ENCODE measurements at places on chromosomes 5 and 9.

- no peak for DNase-seq
Observed at GRCh38 chr5:43421450-43422133, 9.4 kb upstream of the CCL28 start.

- DNase-seq = no peak
Observed at GRCh38 chr5:146137967-146138403, 32.6 kb upstream of the PLAC8L1 start.

DNA sequence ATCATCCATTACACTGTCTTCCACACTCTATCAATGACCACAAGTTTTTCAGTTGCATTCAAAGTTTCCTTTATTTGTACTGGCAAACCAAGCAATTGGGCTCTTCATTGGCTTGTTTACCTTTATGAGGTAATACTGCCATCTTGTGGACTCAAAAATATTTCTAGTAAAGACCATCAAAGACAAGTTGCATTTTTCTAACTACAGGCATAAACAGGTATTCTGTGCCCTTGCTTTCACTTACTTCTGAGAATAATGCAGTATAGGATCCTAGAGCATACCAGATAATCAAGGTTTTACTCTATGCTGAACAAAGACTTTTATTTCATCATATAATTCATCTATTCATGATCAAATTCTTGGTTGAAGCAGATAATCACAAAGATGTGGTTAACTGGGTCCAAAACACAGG, 173.7 kb upstream of the POU5F2 start:
- no peak for DNase-seq

GRCh38 chr5:102617191-102618187, 118.7 kb upstream of the SLCO6A1 start:
- DNase-seq = no peak

GRCh38 chr9:111106202-111106601, 67.9 kb upstream of the LPAR1 start:
- no peak for DNase-seq

GRCh38 chr5:135243556-135244285, 155.3 kb downstream of the MACROH2A1 start:
- no peak for DNase-seq

DNA sequence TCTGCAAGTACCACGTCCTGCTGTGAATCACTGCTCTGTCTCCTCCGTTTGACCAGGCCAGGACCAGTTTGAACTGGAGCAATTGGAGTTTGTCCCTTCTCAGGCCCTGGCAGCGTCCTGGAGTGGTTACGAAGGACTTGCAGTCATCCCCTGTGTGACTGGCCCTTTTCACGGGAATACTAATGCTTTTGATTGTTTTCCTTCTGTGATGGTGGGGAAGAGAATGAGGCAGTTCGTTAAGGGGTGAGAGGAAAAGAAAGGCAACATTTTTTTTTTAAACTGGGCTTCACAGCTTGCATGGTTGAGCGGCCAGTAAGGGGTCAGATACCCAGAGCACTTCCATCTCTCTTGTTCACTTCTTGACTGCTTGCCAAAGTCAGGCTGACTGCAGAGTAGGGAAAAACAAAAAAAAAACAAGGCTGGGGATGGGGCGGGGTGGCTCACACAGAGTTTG, 153.5 kb upstream of the STK32A start:
- no peak for DNase-seq

GRCh38 chr9:131239161-131239975, 36.9 kb downstream of the FAM78A start:
- DNase-seq = no peak

GRCh38 chr9:655875-656274, 185.6 kb upstream of the DMRT1 start:
- no peak for DNase-seq

DNA sequence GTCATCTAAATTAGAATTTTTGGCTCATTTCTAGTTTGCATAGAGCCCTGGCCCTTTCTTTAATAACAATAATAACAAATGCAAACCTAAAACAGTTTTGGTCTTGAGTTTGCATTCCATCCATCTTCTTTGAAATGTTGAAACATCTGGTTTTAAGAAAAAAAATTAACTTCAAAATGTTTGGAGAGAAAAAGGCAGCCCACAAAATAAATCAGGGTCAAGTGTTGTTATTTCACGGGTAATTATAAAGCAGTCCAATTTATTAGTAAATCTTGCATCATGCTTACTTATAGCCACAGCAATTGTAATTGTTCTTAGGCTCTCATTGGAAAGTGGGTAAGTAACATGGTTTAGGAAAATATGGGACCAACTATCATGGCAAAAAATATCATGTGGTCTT, 247.0 kb upstream of the MEF2C start:
- DNase-seq = no peak

DNA sequence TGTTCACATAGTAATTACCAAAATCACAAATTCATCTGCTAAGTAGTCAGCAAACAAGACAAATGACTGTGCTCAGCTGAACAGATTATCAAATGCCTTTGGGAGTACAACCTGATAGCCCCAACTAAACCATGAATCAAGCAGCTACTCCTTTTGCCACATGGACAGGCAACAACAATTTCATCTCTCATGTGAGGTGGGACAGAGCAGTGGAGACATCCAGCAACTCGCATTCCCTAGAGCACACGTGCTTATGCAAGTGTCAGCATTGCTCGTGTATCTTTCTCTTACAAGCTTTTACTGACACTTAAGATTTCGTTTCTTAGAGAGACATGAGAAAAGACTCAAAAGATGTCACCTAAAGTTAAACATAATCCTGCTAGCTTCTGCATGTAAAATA, 42.7 kb upstream of the PPP2R2B start:
- no peak for DNase-seq

DNA sequence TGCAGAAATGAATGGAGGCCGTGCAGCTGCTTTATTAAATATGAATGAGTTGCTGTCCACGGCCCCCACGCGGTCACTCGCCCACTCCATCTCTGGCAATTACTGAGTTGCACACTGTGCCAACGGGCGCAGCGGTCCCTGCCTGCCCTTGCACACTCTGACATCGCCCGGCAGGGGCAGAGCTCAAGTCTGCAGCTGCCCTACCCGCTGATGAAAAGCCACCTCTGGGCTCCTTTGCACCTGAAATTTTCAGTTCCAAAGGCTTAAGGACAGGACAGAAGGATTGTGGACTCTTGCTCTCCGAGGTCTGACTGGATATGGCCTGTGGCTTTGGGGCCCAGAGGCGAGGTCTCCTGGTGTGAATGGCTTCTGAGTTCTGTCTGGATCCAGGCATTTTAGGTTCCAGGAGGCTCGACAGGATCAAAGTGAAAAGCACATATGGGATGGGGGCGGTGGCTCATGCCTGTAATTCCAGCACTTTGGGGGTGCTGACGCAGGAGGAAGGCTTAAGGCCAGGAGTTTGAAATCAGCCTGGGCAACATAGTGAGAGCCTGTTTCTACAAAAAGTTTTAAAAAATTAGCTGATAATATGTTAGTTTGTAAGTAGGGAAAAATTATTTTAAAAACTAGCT, 201.8 kb downstream of the PAX5 start:
- DNase-seq = no peak

DNA sequence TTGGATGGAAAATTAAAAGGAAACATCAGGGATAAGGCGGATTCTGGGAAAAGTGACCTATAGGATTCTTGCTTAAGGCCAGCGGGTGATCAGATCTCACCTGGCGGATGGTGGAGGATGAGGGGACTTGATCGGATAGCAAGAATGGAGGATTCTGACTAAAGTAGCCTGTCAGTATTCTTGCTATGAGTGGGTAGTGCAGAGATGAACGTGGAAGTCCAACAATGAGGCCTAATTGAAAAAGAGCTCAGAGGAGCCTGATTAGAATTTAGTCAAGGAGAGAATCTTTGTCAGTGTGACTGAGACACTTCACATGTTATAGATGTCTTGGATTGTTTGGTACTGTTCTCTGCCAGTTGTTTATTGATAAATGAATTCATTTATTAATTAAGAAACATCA, 24.9 kb downstream of the CAST start:
- no peak for DNase-seq

DNA sequence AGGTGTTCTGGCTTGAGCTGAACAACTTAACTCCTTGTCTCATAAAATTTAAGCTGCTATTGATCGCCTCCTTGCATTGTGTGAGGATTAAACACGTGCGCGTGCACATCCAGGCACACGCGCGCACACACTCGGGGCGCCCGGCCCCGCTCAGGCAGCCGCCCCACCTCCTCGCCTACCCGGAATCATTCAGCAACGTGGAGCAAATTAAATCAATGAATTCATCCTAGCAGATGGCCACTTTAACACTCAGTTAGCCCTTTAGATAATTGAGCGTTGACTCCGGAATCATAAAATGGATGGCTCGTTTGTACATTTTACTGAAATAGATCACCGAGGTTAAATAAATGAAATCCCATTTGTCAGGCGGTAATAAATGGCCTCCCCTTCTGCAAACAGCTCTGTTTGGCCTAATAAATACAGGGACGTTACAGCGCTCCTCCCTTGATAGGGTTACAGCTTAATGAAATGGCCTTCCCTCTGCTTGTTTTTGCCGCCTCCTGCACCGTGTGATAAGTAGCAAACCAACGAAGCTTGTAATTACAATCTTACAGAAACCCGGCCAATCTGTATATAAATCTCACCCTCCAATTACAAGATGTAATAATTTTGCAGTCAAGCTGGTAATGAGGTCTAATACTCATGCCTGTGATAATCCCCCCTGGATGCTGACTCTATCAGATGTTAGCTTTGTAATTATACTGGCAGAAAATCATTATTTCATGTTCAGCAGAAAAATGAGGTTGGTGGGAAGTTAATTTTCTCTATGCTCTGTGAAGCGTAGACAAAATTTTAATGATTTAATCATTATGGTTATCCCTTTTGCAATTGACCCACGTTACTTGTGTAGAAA, 229.7 kb upstream of the IRX4 start:
- DNase-seq = no peak

- peak; percentile 61 for DNase-seq
Observed at GRCh38 chr9:113580041-113580953, 116.8 kb downstream of the RGS3 start.

DNA sequence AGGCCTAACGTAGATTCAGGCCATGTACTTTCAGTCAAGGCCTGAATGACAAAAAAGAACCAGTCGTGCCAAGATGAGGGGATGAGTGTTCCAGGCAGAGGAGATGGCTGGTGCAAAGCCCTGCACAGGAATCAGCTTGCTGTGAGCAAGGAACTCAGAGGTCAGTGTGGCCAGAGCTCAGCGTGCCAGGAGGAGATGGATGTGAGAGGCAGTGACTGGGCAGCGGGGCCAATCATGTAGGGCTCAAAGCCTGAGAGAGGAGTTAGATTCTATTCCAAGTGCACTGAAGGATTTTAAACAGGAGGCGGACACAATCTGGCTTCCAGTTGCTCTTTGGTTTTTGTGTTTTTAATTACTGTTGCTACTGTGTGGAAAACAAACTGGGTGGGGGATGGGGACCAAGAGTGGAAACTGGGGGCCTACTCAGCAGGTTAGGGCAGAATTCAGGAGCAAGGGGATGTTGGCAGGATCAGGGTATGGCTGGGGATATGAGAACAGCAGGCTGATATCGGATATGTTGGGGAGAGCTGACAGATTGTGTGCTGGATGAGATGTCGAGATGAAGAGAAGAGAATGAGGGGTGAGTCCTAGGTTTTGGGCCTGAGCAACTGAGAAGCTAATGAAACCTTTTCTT, 64.3 kb downstream of the ANGPTL2 start:
- DNase-seq = no peak

DNA sequence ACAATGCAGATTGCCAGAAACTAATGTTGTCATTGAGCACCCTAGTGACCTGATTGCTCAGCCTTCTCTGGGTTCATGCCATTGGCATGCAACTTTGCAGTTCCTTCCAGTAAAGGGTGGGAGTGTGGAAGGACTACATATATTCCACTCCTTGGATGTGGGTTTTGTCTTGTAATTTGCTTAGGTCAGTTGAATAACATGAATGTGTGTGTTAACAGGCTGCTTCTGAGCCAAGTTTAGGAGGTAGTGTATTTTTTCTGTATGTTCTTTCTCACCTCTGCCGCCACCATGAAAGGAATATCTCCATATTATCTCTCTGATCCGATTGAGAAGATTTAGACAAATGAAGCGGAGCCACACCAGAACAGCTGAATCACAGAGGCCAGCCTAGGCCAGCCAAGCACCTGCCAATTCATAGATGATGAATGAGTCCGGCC, 1929.6 kb upstream of the CDH6 start:
- DNase-seq = no peak

- no peak for DNase-seq
Observed at GRCh38 chr5:1524799-1525623, 1.3 kb upstream of the LPCAT1 start.

DNA sequence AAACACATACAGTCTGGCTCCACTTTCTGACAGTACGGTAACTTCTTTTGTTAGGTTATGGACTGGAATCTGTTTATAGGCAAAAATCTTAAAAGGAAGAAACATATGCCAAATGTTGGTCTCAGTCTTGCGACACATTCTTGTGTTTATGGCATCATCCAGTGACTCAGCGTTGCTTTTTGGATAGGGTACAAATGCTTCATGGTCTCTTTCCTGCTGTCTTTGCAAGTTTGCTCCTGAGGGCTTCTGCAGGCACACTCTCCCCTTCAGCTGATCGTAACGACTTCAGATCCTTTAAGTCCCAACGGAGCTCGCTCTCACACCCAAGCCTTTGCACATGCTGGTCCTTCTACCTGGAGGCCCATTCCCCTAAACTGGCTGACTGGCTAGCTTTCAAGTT, 23.6 kb upstream of the TNFSF8 start:
- no peak for DNase-seq

- no peak for DNase-seq
Observed at GRCh38 chr5:63554191-63554590, 408.1 kb downstream of the HTR1A start.

DNA sequence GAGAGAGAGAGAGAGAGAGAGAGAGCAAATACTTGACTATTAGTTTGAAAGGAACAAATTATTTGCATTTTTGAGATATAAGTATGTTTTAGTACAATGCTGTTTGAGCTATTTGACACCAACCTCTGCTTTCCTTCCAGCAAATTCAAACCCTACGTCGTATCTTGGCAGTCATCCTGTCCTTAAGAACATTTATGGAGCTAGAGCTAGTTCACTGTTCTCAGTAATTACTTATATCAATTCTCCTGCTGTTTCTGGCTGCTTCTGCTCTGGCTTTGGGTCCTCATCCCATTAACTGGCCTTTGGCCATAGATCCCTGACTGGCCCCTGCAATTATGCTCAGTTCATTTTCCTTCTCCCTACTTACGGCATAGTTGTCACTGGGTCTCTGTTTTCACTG, 19.9 kb upstream of the ERAP2 start:
- no peak for DNase-seq

- DNase-seq = no peak
Observed at GRCh38 chr5:157476702-157477408, 16.8 kb downstream of the NIPAL4 start.

DNA sequence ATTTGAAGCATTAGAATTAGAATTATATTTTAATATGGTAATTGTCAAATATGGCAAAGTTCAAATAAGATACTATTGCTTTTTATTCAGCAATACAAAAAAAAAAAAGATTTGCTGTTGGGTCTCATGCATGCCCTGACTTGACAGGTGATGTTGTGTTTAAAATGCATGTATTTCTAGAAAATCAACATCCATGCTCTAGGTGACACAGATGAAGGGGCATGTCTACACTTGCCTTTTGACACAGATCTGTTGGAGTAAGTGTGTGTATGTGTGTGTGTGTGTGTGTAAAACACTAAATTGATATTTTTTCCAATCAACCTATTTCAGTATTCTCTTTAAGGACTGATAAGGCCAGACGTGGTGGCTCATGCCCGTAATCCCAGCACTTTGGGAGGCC, 38.1 kb upstream of the SMARCA2 start:
- DNase-seq = no peak

All from activated CD4-positive, alpha-beta T cell treated with anti-CD3 and anti-CD28 coated beads for 24 hours (primary cell).